ENCODE measurements at places on chromosomes 5 and 9.

- DNase-seq = no peak
Observed at GRCh38 chr5:176134529-176135223, 103.5 kb upstream of the SIMC1 start.

GRCh38 chr5:33371660-33372059, 69.1 kb upstream of the TARS1 start:
- no peak for DNase-seq

GRCh38 chr9:7592321-7593316, 207.0 kb downstream of the DMAC1 start:
- DNase-seq = no peak

DNA sequence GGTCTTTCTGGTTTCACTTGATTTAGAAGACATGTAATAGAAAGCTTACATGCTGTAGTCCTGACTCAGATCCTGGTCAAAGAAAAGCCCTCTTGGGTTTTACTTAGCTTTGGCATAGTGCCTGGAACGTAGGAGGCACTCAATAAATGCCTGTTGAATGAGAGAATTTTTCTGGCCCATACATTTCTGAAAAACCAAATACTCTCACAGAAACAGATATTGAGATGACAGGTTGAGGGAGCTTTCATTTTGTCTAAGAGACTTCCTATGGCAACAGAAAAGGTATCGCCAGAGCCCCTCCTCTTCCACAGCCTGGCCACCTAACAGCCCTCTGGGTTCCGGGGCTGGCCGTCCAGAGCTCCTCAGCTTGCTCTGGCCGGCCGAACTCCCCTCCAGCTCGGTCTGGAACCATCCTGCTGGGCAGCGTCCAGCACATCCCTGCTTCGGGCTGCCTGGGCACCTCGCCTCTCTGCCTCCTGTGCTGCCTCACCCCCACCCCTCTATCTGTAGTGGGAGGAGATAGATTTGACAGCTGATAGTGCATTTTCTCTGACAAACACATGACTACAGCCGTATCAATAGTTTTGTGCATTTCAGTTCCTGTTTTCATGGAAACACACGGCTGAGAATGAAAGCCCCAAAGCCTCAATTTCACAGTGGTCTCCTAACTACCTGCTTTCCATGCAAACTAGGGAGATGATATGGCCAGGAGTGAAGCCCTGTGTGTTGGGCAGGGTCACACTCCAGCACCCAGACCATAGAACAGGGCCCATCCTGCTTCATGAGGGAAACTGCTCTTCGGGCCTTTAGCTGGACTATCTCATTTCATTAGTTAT, 1.1 kb downstream of the IL4 start:
- no peak for DNase-seq

DNA sequence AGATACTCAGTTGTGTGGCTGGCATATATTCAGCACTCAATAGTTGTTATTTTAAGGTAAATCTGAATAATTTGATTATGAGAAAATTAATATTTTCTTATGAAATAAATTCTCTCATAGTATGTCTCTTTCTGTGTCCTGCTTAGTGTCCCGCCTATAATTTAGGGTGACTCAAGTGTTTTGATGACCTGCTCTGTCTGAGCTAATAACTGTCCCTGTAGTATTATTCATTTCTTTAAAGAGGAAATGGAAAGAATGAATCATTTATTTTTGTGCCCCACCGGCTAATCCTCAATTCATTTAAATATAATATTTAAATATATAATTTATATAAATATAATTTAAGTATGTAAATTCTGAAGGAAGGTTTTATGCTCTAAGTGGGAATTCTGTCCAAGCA, 4.1 kb downstream of the SLC1A1 start:
- no peak for DNase-seq

- no peak for DNase-seq
Observed at GRCh38 chr9:87431837-87432236, 65.8 kb upstream of the DAPK1 start.

DNA sequence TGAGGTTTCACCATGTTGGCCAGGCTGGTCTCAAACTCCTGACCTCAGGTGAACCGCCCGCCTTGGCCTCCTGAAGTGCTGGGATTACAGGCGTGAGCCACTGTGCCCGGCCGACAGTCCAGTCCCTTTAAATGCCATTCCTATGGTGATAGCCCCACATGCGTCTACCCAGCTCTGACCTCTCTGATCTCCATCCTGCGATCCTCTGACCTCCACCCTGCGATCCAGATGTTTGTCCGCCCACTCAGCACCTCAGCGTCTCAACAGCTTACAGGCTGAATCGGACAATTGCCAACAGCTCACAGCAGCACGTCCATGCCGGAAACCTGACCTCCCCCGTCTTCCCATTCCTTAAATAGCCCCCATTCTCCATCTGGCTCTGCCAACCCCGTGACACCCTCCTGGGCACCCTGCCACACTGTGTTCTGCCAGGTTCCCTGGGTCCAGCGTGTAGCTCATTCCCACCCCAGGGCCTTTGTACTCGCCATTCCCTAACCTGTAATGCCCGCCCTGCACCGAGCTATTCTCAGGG, 44.0 kb upstream of the RNU6ATAC start:
- DNase-seq = no peak

- no peak for DNase-seq
Observed at GRCh38 chr9:126612813-126613641, 701 bp upstream of the LMX1B start.
